ENCODE measurements at places on chromosomes 16 and 17.

DNA sequence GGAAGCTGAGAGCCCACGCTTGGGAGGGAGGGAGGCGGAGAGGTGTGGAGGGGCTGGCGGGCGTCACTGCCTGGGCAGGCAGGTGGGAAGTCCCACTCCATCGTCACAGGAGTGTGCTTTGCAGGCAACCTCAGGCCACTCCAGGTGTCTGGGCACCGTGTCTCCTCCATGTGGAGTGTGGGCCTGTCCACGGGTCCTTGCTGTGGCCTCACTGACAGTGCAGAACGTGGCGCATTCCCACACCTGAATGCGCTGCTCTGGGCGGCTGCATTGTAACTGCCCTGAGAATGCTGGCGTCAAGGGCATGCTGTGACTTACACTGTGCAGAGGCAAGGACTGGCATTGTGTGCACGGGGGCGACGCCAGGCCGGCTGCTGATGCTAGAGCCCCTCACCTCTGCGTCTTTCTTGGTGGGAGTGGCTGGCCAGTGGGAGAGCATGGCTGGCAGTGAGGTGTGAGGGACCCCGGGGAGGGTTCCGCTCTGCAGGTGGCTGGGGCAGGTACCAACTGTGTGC lies 66.4 kb downstream of the BANP start:
- no peak for DNase-seq

DNA sequence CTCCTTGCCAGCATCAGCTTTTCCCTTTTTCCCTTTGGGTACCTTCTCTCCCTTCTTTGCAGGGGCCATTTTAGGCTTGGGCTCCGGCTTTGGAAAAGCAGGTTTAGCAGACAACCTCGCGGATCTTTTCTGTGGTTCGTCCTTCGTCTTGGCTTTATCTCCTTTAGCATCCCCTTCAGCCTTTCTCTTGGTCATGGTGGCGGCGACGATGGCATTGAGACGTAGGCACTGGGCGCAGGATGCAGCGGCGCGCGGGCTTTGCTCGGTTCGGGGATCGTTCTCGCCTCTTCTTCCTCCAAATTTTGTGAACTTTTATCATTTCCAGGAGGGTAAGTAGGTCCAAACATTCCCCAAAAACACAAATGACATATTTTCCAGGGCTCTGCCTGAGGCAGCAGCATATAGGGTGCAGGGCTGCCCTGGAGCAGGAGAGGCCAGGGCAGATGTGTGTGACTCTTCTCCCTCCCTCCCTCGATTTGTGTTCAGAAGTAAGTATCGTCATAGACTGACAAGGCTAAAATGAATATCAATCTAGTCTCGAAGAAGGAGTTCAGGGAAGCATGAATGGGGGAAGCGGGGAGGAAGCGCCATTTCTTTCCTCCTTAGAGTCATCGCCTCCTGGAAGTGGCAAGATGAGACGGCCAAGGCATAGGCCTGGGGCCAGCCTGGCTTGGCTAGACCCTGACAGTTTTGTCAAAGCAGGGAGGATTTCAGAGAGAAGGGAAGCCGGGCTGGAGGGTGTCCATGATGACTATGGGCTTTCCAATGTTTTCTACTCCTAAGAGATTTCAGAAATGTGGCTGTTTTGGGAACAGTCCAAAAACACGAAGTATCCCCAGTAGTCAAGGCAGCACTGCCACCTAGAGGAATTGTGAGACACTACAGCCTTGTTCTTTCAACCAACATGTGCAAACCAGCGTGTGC lies 13.2 kb downstream of the CHCT1 start:
- DNase-seq: peak; percentile 93

GRCh38 chr17:67246653-67247415 lies 1.8 kb upstream of the HELZ start:
- DNase-seq: peak; percentile 59

- no peak for DNase-seq
Measured at GRCh38 chr17:50893183-50893993, 27.2 kb upstream of the TOB1 start.

- DNase-seq: peak; percentile 41
Measured at GRCh38 chr17:7479213-7480088, at the start of gene ZBTB4. Gene ZBTB4, minus strand, starts transcription at chr17:7479631. Its CDS starts 12,830 bp downstream, at chr17:7466801.

GRCh38 chr17:11880714-11881113 lies 116.6 kb downstream of the ZNF18 start:
- DNase-seq: peak; percentile 3

DNA sequence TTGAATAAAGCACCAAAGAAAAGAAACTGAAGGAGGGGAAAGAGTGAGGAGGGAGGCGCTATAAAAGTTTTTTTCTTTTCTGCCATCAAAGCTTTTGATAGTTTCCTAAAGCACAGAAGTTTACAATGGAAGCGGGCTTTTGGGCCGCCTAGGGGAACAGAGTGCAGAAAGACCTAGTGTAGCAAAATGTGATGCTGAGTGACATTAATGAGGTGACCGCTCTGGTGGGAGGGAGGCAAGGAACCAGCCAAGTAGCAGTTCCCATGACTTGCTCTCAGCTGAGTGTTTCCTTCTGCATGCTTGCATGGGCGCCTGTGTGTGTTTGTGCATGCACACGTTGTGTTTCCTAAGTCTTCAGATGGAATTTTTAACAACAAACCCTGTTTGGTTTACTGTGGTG lies 15.5 kb downstream of the MSI2 start:
- no peak for DNase-seq

GRCh38 chr16:62253966-62254365 lies 217.7 kb upstream of the CDH8 start:
- DNase-seq: no peak

DNA sequence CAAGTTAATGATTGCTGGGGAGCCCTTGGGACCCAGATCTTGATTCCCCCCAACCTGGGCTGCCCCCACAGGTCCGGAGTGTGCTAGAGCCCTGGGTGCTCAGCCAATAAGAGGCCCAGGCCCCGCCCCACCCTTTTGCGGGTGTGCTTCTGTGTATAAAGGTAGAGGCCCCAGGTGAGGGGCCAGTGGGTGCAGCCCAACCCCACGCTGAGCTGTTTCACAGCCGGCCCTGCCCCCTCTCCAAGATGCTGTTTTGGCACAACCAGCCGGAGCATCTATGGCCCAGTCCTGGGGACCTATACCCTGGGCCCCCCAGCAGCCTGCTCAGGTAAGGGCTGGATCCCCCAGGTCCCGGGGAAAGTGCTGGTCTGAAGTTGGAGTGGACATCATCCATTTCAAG lies 11.8 kb upstream of the STAC2 start:
- DNase-seq: no peak

- peak; percentile 87 for DNase-seq
Measured at GRCh38 chr16:67542464-67542863, 13.8 kb downstream of the RIPOR1 start.

DNA sequence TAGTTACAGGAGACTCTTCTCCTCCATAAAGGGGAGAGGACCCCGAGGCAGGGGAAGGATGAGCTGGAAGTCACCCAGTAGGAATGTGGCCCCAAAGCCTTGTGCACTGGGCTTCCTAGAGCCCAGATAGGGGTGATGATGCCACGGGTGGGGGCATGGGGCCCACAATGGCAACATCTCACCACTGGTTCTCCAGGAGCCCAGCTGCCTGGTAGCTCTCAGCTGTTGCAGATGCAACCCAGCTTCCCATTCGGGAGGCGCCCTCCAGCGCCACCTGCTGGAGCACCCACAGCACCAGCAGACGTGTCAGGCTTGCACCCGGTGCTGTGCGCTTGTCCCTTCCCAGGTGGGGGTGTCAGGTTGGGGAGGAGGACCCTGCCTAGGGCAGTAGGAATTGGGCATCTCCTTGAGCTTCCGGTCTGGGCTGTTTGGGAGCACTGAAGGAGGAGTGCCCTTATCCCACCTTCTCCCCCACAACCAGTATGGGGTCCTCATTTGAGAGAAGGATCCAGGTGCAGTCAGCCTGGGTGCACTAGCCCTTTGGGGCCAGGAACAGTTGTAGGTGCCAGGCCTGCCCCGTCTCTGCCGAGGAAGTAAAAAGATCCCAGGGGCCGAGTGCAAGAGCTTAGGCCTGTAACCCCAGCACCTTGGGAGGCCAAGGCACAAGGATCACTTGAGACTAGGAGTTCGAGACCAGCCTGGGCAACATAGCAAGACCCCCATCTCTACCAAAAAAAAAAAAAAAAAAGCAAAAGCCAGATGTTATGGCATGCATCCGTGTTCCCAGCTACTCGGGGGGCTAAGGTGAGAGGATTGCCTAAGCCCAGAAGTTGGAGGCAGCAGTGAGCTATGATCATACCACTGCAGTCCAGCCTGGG lies 14.4 kb downstream of the CDIPT start:
- peak; percentile 80 for DNase-seq

DNA sequence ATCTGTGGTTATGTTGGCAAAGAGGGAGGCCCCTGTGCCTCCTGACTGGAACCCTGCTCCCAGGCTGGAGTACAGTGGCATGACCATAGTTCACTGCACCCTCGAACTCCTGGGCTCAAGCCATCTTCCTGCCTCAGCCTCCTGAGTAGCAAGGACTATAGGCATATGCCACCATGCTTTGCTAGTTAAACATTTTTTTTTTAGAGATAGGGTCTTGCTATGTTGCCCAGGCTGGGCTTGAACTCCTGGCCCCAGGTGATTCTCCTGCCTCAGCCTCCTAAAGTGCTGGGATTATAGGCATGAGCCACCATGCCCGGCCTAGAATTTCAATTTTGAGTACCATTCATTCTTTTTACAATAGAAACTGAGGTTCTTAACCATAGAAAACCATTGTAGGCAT lies 21.2 kb upstream of the ITGB3 start:
- no peak for DNase-seq

DNA sequence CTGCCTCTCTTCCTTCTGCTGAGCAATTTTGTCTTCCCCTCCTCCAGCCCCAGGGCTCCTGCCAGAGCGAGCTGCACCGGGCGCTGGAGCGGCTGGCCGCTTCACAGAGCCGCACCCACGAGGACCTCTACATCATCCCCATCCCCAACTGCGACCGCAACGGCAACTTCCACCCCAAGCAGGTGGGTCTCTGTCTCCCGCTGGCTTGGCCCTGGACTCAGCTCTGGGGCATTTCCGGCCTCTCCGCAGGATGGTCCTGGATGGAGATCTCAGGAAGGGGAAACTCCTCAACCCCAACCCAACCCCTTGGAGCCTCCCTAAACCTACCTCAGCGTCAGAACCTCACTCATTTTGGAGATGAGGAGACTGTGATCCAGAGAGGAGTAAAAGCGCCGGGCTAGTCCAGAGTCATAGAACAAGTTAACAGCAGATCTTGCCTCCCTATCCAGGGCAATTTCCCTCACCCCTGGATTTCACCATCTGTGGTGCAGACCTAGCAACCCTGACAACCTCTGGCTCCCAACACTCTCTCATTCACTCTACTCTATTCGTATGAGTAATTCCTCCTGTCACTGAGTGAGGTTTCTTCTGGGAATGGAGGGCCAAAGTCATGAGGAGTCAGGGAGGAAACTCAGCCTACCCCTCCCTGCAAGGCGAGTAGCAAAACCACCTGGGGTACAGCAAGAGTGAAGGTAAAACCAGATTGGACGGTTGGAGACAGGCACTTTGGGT lies 10.8 kb downstream of the IGFBP4 start:
- peak; percentile 51 for DNase-seq

GRCh38 chr17:17468217-17469010 lies 8.4 kb upstream of the MED9 start:
- DNase-seq: no peak

- no peak for DNase-seq
Measured at GRCh38 chr17:30222251-30222650, 13.2 kb downstream of the SLC6A4 start.

GRCh38 chr17:72421128-72422092 lies 300.6 kb downstream of the SOX9 start:
- peak; percentile 95 for DNase-seq

DNA sequence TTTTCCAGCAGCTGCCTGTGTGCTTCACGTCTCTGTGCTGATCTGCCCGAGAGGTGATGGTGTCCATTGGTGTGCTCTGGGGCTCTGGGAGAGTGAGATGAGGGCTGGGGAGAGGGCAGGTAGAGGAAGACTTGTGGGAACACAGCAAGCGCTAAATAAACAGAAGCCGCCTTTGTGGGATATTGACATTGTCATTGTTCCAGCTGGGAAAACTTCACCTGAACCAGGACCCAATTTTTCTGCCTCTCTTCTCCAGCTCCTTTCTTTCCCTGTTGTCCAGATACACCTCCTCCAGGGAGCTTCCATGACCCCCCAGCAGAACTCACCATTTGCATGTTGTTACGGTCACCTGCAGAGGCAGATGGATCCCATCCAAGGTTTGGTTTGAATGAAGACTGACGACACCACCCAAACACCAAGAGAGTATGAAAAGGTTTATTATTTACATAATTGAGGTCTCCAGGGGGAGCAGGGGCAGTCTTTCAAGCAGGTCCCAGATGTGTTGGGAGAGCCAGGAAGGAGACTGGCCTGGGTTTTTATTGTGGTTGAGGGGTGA lies 3.6 kb upstream of the ITGA3 start:
- DNase-seq: no peak

DNA sequence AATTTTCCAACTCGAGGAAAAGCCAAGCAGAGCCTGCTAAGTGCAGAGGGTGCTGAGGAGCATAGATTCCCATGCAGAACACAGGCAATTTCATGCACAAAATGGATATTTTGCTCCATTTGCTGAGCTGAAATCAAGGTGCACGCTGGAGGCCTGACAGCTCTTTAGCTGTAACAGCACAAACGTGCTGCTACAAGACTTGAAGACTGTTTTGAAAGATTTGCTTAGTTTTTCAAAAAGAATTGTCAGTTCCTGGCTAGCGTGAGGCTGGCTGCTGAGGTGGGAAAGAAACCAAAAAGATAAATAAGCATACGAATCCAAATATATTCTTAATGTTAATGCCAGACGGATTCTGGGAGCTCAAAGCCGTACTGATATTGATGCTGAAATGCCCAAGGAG lies 309.0 kb upstream of the MAF start:
- DNase-seq: no peak

DNA sequence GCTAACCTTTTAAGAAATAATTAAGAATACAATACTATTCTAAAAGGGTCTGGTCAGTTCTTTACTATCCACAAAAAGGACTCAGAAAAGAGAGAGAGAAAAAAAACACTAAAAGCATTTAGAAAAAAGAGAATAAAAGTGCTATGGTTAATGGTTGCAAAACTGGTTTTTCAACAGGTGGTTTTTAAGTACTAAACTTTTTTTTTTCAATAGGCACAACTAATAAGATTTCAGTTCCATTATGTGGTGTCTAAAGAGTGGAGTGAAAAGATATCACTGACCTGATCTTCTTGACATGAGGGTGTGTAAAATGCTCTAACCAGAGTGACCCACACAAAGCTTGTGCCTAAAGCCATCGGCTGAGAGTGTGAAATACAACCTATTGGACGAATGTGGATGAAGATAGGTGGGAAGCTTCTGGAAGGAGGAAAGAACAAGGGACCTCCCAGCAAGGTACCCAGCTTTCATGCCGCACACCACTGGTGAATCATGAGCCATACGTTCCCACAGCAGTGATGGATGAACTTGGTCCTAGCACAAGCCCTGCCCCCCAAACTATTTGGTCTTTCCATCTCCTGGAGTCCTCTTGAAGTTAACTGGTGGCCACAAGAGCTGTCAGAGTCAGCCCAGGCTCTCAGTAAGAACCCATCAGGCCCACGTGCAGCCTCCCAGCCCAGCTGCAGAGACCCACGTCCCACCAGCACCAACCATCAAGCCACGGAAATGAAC lies 103.0 kb downstream of the ZFHX3 start:
- DNase-seq: no peak

- peak; percentile 86 for DNase-seq
Measured at GRCh38 chr17:54891176-54891821, 9.4 kb upstream of the TOM1L1 start.

- no peak for DNase-seq
Measured at GRCh38 chr17:62618647-62619416, 8.6 kb upstream of the MRC2 start.

All from choroid plexus epithelial cell (primary cell).